ENCODE measurements at places on chromosomes 12 and 14. TPM values are rescaled to one million over a fixed set of nuclear protein-coding genes. Genes with fewer than 3 reads are reported as not detected.

Gene OTX2
- not detected for total RNA-seq

Gene CRACR2A
- 0.82 TPM for total RNA-seq

Gene KRT72
- not detected for total RNA-seq

Gene TMEM233
- total RNA-seq = not detected

Gene LIN7A
- total RNA-seq = 0.92 TPM

Gene CGRRF1
- total RNA-seq = 13.7 TPM

Gene RND1
- 1.1 TPM for total RNA-seq

Gene KRT80
- 10.7 TPM for total RNA-seq

Gene FAM181A
- total RNA-seq = not detected

Gene IAPP
- total RNA-seq = not detected

Gene CELA1
- total RNA-seq = not detected

Gene PLA2G1B
- total RNA-seq = 1.1 TPM

Gene ZC3H10
- 8.0 TPM for total RNA-seq

Gene KRT79
- total RNA-seq = 0.31 TPM

GRCh38 chr12:47707905-47708543 is 2.2 kb upstream of the RPAP3 start:
- no peak for DNase-seq
- no peaks in the 10 kb centered on the region for H3K36me3 ChIP-seq
- no peak overlapping the region for H3K4me3 ChIP-seq
- no peaks in the 10 kb centered on the region for H3K27me3 ChIP-seq
- H3K4me1 ChIP-seq = peaks cover 28% of the 10 kb centered on the region
- no peak overlapping the region for H3K27ac ChIP-seq

DNA sequence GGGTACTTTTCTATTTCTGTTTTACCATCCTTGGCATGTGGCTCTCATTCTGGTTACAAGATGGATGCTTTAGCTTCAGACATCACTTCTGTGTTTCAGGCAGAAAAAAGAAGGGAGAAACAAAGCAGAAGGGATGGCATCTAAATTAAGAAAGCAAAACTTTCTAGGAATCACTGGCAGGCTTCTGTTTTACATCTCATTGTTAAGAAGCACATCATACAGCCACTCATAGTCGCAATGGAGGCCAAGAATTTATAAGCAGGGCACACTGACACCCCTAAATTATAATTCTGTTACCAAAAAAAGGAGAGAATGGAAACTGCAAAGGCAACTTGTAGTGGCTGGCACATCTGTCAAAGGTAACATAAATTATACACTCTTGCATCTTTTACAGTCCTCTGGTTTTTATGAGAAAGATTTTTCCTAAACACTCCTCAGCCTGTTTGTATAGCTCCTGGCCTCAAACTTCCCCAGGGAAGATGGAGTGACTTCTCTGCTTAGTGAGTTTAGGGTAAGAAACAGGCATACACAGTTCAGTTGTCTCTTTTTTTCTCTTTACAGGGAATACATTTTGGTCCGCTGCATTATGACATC is 22.0 kb upstream of the LEMD3 start:
- DNase-seq = no peak
- no peaks in the 10 kb centered on the region for H3K36me3 ChIP-seq
- H3K27me3 ChIP-seq = peaks cover 36% of the 10 kb centered on the region
- H3K27ac ChIP-seq = no peak overlapping the region
- H3K4me3 ChIP-seq = no peak overlapping the region

DNA sequence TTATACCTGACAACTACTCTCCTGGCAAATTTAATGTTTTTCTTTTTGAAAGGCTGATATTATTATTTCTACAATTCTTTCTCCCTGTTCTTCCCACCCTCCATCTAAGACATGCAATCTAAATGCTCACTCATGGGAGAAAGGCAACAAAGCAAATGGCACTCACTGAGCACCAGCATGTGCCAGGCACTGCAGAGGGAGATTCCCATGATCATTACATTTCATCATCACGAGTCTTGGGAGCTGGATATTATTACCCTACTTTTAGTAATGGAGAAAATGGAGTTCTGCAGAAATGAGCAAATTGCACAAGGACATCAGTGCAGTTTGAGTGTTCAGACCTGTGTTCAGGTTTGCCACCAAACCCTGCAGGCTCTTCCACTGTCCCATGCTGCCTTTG is 27.9 kb downstream of the PPM1H start:
- no peak overlapping the region for H3K4me3 ChIP-seq
- no peaks in the 10 kb centered on the region for H3K27me3 ChIP-seq
- DNase-seq = no peak
- peaks cover 47% of the 10 kb centered on the region for H3K4me1 ChIP-seq

DNA sequence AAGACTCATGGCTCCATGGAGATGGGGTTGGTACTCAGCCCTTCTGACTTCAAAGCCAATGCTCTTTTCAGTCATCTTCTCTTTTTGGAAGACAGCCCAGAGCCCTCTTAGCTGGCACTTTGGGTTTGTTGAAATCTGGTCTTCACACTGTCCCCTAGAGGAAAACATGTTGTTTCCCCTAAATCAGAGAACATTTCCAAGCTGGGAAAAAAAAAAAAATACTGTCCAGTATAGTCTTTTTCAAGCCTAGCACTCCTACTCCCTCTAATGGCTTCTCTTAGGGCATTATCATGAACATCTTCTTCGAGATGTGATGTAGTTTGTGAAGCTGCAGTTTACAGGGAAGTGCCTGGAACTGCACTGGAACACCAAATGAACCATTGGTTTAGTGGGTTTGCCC is 3.0 kb upstream of the ZC3H14 start:
- no peak overlapping the region for H3K27ac ChIP-seq
- no peaks in the 10 kb centered on the region for H3K36me3 ChIP-seq
- H3K4me3 ChIP-seq = no peak overlapping the region
- no peaks in the 10 kb centered on the region for H3K27me3 ChIP-seq

DNA sequence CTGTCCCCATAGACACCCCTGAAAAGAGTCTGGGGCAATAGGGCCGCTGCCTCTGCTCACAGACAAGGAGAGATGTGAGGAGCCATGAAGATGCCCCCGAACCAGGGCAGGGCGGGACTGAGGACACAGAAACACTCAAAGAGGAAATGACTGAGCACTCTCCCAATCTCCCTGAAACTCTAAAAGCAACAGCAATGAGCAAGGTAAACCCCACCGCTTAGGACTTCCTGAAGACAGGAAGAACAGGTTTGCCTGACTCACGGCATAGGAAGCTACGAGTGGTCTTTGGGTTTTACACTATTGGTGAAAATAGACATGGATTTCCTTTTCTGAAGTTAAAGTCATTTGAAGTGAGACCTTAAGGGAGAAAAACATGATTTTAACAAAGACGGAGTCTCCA is 32.5 kb downstream of the STX2 start:
- H3K4me1 ChIP-seq = peaks cover 7% of the 10 kb centered on the region
- H3K27me3 ChIP-seq = no peaks in the 10 kb centered on the region
- no peak overlapping the region for H3K4me3 ChIP-seq
- no peak for DNase-seq
- H3K36me3 ChIP-seq = peaks cover 43% of the 10 kb centered on the region
- H3K27ac ChIP-seq = no peak overlapping the region

DNA sequence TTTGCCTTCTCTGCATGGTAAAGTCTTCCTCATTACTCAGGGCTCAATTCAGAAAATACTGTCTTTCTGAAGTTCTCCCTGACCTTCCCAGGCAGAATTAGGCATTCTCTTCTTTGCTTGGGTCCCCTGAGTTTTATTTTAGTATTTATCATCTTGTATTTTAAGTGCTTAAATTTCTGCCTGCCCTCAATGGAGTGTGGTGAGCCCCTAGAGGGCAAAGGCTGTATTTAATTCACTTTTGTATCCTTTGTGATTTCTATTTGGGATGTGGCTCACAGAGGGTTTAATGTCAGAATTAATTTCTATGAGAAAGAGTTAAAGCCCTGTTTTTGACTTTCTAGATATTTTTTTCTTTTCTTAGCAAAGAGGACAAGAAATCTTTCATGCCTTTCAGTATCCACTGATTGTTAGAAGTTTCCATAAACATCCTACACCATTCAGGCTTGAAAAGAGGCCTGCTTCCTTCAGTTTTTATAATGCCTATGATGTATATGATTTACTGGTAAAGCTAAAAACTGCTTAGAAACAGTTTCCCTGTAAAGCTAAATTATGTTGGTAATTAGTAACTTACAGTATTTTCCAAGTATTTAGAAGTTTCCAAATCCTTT is 55.6 kb upstream of the PTPRB start:
- H3K4me3 ChIP-seq = no peak overlapping the region
- H3K36me3 ChIP-seq = no peaks in the 10 kb centered on the region
- H3K27me3 ChIP-seq = no peaks in the 10 kb centered on the region
- H3K4me1 ChIP-seq = peaks cover 4% of the 10 kb centered on the region

- DNase-seq = no peak
- H3K4me1 ChIP-seq = no peaks in the 10 kb centered on the region
- H3K4me3 ChIP-seq = no peak overlapping the region
- no peaks in the 10 kb centered on the region for H3K36me3 ChIP-seq
- H3K27me3 ChIP-seq = no peaks in the 10 kb centered on the region
- H3K27ac ChIP-seq = no peak overlapping the region
Observed at GRCh38 chr12:129530984-129531383, 372.8 kb downstream of the TMEM132D start.

GRCh38 chr12:26833743-26834490 is 923 bp upstream of the ITPR2 start:
- peak overlapping the region; percentile 87 for H3K4me3 ChIP-seq
- peak overlapping the region; percentile 79 for H3K27ac ChIP-seq
- DNase-seq = no peak
- H3K36me3 ChIP-seq = no peaks in the 10 kb centered on the region
- H3K4me1 ChIP-seq = peaks cover 24% of the 10 kb centered on the region

- H3K36me3 ChIP-seq = peaks cover 7% of the 10 kb centered on the region
- H3K4me3 ChIP-seq = peak overlapping the region; percentile 38
- peaks cover 34% of the 10 kb centered on the region for H3K4me1 ChIP-seq
- no peak for DNase-seq
Observed at GRCh38 chr14:59320763-59321625, 132.5 kb downstream of the DAAM1 start.

GRCh38 chr12:78343657-78344056 is 513.0 kb downstream of the NAV3 start:
- H3K27ac ChIP-seq = no peak overlapping the region
- H3K36me3 ChIP-seq = no peaks in the 10 kb centered on the region
- no peak for DNase-seq
- H3K4me3 ChIP-seq = no peak overlapping the region

GRCh38 chr14:100317912-100318808 is 5.0 kb upstream of the SLC25A47 start:
- no peaks in the 10 kb centered on the region for H3K27me3 ChIP-seq
- DNase-seq = no peak
- H3K4me1 ChIP-seq = peaks cover 5% of the 10 kb centered on the region

DNA sequence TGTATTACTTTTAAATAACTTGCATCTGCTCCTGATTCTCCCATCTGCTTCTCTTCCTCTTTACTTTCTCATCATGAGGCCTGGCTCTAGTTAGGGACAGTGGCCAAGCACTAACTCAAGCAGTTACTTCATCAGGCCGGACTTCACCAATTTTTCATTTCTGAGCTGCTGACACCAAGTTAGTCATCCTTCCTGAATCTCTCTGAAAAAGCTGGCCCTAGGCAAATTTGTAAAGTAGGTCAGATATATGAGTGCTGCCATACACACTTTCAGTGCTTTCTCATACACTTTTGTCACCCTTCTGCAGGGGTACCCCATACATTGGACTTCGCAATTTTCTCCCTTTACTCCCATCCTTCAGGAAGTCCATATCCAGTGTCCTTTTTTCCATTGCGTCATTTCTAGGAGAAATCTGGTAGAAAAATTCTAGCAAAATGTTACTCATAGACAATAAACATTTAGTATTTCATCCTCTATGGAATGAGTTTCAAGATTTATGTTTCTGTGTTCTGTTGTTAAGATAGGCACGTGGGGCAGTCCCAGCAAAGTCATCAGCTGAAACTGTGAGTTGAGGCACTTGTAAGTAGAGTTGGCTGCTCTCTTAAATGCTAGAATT is 276.8 kb upstream of the TMPO start:
- no peak for DNase-seq
- H3K4me1 ChIP-seq = peaks cover 6% of the 10 kb centered on the region
- peaks cover 3% of the 10 kb centered on the region for H3K27me3 ChIP-seq
- H3K27ac ChIP-seq = no peak overlapping the region

DNA sequence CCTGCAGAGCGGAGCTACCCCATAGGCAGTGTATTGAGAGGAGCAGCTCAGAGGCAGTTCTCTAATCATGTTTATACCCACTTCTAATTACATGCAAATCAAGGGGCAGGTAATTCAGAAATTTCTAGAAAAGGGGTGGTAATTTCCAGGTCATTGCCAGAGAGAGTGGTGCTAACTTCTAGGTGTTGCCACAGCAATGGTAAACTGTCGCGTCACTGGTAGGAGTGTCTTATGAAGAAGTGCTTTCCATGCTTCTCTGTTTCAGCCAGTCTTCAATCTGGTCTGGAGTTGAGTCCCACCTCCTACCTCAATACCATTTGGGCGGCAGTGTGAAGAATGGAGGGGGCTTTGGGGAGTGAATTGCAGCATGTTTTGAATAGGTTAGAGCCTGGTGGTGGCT is 8.5 kb upstream of the AMN1 start:
- no peak overlapping the region for H3K4me3 ChIP-seq
- H3K4me1 ChIP-seq = peaks cover 11% of the 10 kb centered on the region
- no peak overlapping the region for H3K27ac ChIP-seq
- H3K36me3 ChIP-seq = no peaks in the 10 kb centered on the region
- no peaks in the 10 kb centered on the region for H3K27me3 ChIP-seq

GRCh38 chr14:73764406-73765280 is 50.5 kb upstream of the PNMA1 start:
- no peaks in the 10 kb centered on the region for H3K27me3 ChIP-seq
- no peak overlapping the region for H3K4me3 ChIP-seq
- H3K27ac ChIP-seq = peak overlapping the region; percentile 70
- H3K36me3 ChIP-seq = no peaks in the 10 kb centered on the region

GRCh38 chr14:105498430-105499255 is 7.6 kb downstream of the TEDC1 start:
- H3K4me3 ChIP-seq = no peak overlapping the region
- no peaks in the 10 kb centered on the region for H3K27me3 ChIP-seq
- DNase-seq = peak; percentile 94

DNA sequence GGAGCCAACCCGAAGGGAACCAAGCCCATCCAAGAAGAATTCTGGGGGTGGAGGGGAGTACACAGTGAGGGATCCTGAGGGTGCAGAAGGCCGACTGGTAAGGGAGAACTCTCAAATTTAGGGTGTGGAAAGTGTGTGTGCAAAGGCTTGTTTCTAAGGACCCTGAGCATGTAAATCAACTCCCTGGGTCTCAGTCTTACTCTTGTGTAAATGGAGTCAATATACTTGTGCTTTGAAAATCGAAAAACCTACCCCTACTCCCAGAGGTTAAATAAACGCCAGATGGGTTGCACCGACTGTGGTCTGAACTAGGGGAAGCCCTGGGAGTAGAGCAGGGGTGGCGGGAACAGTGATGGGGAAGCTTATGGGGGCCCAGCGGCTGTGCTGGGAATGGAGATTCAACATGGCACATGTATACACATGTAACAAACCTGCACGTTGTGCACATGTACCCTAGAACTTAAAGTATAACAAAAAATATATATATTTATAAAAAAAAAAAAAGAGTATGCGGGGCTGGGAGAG is 6.0 kb downstream of the B4GALNT1 start:
- H3K27me3 ChIP-seq = peaks cover 22% of the 10 kb centered on the region
- no peak overlapping the region for H3K27ac ChIP-seq
- H3K4me1 ChIP-seq = peaks cover 8% of the 10 kb centered on the region
- DNase-seq = no peak
- peaks cover 23% of the 10 kb centered on the region for H3K36me3 ChIP-seq

All from chondrocyte (in vitro differentiated cells).